D721Med (cell line): ENCODE measurements at places on chromosomes 11 and 22.
A peak's percentile ranks its signal among the peaks of the same experiment; 100 is the strongest.

GRCh38 chr11:73797457-73797856 is 9.8 kb downstream of the MRPL48 start:
- no peak for DNase-seq

- DNase-seq: no peak
Measured at GRCh38 chr11:41414771-41415440, 44.5 kb downstream of the LRRC4C start.

GRCh38 chr11:99535406-99535805 is 514.7 kb downstream of the CNTN5 start:
- no peak for DNase-seq

DNA sequence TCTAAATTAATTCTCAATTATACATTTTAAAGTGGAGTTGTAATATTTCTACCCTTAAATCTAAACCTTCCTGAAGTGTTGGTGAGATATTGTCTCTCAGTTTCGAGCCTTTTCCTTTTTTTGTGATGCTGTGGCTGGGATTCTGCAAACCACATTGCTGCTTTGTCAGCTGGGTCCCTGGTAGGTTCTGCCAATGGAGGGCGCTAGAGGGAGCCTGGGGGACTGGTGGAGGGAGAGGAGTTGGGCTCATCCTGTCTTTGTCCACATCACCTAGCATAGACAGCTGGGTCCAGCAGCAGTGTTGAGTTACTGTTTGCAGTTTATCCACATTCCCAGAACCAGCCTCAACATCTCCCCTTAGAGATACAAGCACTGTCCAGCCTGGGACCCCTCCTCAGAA is 41.0 kb downstream of the TRAF6 start:
- no peak for DNase-seq

GRCh38 chr11:122334546-122335339 is 218.7 kb upstream of the BLID start:
- DNase-seq: no peak

GRCh38 chr11:12276831-12277475 is 100.4 kb upstream of the PARVA start:
- DNase-seq: no peak

GRCh38 chr11:78032090-78032489 is 9.0 kb upstream of the KCTD14 start:
- DNase-seq: no peak

DNA sequence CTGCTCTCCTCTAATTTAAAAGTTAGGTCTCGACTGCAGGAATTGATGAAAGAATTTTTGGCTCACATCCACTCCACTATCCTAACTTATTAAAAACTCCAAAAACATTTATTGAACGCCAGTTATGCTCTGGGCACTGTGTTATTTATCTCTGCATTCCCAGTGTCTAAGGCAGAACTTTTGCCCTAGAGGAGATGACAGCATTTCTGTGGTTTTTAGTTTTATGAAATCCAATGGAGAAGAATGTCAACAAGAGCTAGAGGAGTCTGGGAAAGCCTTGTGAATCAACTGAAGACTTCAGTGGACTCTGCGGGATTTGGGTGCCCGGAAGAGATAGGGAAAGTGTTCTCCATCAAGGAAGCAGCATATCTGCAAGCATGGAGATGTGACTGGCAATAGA is 217.0 kb upstream of the PGR start:
- DNase-seq: no peak

GRCh38 chr11:116691771-116692177 is 81.0 kb downstream of the BUD13 start:
- DNase-seq: peak; percentile 79

DNA sequence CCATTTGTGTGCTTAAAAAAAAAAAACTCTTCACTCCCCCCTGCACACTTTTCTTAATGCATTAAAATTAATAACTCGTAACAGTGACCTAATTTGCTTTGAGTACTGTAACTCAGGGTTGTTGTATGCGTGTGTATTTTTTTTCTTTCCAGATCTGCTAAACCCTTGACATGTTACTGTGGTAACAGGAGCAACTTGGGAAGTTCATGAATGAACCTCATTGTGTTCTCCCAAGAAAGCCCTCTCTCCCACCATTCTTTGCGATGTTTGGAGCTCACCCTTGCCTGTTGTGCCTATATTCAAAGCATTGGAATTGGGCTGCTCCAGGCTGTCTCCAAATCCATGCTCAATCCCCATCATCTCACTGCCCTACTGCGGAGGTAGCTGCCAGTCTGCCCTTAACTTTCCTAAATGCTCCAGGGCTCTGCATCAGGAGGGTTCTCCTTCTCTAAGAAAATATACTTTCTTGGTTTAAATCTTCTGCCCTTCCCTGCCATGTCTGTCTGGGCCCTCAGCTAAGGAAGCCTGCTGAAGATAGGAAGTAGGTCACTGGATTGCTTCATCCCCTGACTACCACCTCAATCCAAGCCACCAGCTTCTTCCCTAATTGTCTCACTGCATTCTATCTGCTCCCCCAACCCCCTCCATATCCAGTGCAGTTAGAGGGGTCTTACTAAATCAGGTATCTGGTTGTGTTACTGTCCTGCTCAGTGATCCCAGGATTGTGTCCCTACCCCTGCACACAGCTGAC is 70.3 kb downstream of the KIRREL3 start:
- DNase-seq: no peak
